ENCODE measurements at places on chromosomes 4 and X.

GRCh38 chr4:186189656-186190055 lies 1.7 kb upstream of the CYP4V2 start:
- DNase-seq = no peak

DNA sequence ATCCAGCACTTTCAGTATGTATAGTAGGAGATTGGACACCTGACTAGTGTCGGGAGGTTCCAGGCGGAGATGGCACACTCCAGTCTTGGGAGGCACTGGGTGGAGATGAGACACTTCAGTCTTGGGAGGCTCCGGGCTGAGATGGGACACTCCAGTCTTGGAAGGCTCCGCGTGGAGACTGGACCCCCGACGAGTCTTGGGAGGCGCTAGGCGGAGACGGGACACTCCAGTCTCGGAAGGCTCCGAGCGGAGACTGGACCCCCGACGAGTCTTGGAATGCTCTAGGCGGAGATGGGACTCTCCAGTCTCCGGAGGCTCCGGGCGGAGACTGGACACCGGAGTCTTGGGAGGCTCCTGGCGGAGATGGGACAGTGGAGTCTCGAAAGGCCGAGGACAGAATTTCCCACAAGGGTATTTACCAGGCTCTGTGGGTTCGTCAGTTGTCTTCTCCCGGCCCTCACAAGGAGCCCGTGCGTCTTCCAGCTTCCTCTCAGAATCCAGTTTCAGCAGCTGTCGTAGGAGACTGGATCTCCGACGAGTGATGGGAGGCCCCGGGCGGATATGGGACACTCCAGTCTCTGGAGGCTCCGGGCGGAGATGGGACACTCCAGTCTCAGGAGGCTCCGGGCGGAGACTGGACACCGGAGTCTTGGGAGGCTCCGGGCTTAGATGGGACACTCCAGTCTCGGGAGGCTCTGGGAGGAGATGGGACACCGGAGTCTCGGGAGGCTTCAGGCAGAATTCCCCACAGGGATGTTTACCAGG lies 952 bp downstream of the FAM47A start:
- DNase-seq = no peak

GRCh38 chrX:149639568-149639967 lies 8.0 kb upstream of the TMEM185A start:
- DNase-seq = no peak

- no peak for DNase-seq
Observed at GRCh38 chrX:20623448-20623847, 356.7 kb upstream of the RPS6KA3 start.

GRCh38 chr4:113289766-113290165 lies 240.3 kb downstream of the ANK2 start:
- DNase-seq = no peak

GRCh38 chrX:121405826-121406225 lies 358.4 kb downstream of the GLUD2 start:
- no peak for DNase-seq

DNA sequence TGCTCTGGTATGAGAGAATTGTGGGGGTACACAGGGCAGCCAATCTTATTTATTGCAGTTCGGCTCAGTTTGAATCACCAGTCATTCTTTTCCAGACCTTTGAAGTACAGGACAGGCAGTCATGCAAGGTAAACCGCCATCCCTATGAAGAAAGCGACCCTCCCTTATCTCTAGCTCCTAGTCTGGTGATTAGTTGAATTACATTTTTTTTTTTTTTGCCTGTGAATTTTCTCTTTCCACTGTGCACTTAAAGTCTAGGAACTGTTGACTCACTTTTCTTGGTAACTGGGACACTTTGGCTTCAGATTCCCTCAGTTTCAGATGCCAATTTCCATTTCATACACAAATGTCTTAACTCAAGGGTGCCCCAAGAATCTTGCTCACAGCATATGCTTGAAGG lies 82.4 kb upstream of the FAM9C start:
- peak; percentile 3 for DNase-seq

DNA sequence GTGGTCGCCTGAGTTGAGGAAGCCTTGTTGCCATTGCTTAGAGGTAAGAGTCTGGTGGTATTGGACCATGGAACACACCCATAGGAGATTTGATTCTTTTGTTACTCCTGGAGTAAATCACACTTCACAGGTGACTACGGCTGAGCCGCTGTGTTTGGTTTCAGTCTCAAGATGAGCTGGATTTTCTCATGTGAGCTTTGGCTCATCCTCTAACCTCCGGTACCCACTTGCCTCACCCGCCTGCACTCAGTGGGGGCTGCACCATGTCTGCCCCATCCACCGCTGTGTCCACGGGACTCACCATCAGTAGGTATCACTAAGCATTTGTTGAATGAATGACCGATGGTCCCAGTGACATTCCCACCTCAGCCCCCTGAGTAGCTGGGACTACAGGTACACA lies 52.7 kb downstream of the HTT-AS start:
- DNase-seq = no peak

DNA sequence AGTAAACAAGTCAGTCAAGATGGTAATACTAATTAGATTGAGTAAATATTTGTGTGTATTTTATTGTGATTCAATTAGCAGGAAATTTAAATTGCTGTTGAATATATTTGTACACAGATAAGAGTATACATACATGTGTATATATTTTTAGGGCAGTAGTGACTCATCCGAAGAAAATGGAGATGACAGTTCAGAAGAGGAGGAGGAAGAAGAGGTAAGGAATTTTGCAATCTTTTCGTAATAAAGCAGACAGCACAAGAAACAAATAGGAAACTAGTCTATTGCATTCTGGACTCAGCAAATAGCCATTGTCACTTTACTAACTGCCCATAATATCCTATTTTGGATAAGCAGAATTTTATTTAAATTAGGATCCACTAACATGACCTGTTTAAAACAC lies 6.6 kb downstream of the IBSP start:
- peak; percentile 46 for DNase-seq

DNA sequence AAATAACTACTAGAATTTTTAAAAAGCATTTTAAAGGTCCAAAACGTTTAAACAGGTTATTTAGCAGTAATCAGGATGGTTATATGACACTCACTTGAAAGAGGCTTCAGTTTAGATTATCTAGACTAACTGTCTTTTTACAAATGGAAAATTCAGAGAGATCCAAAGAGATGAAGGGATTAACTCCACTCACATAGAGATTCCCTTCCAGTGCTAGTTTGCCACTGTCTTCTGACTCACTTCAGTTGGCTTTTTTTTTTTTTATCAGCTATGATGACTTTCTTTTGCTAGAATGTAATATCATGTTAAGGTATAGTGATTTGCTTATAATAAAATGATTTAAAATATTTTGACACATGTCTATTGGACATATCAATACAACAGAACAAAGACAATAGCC lies 43.8 kb downstream of the GALNT7 start:
- DNase-seq = no peak

- DNase-seq = no peak
Observed at GRCh38 chrX:136907621-136908020, 27.1 kb upstream of the RBMX start.

DNA sequence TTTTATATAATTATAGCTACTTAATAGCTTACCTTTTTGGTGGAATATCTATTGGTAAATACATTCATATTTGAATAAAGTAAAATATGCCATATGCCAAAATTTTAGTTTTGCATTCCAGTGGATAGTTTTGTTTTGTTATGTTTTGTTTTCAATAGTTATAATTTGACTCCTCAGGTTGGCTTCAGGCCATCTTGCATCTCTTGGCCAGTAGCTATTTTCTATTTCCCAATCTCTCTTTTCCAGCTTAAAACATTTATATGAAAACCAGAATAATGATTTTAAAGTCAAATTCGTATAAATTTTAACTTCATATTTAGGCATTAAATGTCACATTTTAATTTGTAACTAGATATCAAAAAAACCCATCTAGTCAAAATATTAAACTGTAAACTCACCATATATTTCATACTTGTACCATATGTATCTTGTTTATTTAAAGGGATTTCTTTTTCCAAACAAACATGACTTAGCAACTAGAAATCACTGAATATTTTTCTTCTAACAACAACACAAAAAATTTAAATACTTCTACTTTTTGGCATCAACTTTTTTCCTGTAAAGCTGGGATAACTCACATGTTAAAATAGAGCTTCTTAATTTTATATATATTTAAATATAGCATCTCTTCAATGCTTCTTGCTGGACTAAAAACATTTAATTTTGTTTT lies 1209.6 kb downstream of the PCDH7 start:
- no peak for DNase-seq

- DNase-seq = no peak
Observed at GRCh38 chr4:102715057-102715456, 45.7 kb downstream of the MANBA start.

DNA sequence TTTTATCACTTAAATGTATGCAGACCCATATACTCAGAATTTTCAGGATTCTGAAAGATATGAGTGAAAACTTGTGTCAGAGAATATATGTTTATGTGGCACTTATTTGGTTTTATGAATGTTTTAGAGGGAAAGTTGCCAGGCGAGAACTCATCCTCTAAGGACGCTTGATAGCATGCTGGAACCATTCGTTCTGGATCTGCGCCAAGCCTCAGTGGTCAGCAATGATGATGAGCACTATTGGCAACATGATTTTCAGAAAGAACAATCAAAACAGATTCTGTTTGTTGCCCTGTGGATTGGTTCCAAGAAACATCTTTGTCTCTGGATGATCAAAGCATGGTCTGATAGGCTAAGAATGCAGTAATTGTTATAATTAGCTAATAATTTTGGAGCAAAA lies 32.1 kb upstream of the RAPGEF2 start:
- peak; percentile 65 for DNase-seq
